Activated T-cell treated with anti-CD3 and anti-CD28 coated beads, Interleukin-2, amount 50 U/mL, for 72 hours (primary cell): ENCODE measurements at places on chromosomes 5 and 9. TPM values are rescaled to one million over a fixed set of nuclear protein-coding genes. Genes with fewer than 3 reads are reported as not detected.

DNA sequence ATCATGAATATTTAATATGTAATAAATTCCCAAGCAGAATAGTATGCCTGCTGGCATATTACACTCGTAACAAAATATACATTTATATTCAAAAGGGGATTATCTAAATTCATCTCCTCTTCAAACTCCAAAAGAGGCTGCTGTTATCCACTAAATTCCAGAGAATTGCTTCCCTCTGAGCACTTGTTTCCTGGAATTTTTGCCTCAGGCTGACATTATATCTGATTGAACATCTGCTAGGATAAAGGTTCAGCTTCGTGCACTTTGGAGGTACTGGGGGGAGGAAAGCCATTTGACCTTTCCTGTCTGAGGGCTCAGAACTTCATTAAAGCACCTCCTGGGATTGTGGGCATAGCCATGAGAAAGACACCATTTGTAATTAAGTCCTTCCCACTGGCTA is 4.3 kb upstream of the HAPLN1 start:
- DNase-seq: no peak

DNA sequence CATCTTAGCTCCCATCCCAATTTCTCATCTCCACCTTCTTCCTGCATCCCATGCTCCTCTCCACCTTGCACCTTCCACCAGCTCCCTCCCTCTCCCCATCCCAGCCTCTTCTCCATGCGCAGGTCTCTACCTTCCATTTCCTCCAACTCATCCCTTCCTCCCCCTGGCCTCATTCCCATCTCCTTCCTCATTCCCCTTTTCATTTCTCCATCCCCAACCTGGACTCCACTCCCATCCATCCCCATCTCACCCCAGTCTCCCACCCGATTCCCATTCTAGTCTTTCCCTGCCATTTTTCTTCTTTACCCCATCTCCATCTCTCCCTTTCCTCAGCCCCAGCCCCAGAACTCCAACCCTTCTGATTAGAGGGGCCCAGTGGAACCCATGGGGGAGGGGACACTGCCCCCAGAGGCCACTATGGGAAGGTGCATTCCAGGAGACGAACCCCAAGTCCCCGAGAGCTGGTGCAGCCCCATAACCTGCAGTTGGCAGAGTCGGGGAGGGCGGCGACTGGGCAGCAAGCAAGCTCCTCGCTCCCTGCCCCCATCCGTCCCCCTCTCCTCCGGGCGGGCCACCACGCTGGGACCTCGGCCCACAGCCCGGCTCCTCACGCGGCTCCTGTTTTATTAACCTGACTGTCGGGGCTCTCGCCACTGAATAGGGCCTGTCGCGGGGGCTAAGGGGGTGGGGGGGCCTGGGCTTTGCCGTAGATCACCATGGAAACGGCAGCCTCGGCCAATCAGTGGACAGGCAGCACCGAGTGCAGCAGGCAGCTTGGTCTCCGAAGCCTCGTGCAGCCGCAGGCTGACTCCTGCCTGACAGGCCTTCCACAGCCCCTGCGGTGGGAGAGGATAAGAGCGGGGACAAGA is 66.7 kb downstream of the PCDH1 start:
- DNase-seq: peak; percentile 41

DNA sequence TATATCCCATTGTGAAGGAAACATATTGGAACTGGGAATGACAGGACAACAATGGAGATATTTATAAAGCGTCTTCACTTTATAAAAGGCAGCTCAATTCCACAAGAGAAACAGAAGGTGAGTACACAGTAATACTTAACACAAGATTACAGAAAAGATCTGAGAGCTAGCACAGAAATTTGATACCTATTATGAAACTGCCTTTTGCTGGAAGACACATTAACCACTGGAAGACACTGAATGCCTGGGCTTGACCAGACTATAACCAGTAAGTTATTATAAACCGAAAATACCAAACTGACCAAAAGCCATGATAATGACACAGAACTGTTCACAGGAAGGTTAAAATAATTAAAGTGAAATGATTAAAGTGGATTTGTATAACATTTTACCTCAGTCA is 195.4 kb downstream of the NR2F1-AS1 start:
- no peak for DNase-seq

DNA sequence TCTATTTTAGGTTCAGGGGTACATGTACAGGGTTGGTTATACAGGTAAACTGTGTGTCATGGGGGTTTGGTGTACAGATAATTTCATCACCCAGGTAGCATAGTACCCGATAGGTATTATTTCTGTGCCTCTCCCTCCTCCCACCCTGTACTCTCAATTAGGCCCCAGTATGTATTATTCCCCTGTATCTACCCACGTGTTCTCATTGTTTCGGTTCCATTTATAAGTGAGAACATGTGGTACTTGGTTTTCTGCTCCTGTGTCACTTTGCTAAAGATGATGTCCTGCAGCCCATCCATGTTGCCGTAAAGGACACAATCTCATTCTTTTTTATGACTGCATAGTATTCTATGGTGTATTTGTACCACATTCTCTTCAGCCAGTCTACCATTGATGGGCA is 96.8 kb upstream of the SLC24A2 start:
- no peak for DNase-seq

- no peak for DNase-seq
Observed at GRCh38 chr5:57067597-57067924, 106.3 kb upstream of the GPBP1 start.

DNA sequence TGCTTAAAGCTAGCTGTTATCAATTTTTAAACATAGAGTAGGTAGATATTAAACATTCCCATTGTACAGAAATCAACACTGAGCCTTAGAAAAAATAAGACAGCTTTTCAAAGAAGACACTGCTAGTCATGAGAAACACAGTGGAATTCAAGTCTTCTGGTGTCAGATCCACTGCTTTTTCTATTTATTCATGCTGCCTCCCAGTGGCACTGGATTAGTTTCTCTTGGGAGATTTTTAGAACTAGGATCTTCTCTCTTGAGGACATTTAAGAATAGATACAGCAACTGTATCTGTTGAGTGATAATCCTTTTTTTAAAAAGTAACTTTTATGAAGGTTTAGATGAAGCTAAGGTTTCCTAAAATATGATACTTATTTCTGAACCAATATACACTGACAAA is 1635.4 kb upstream of the C9orf72 start:
- DNase-seq: no peak

GRCh38 chr5:11518676-11519075 is 385.6 kb downstream of the CTNND2 start:
- DNase-seq: no peak

GRCh38 chr5:117788596-117788995 is 1199.8 kb downstream of the DTWD2 start:
- no peak for DNase-seq

DNA sequence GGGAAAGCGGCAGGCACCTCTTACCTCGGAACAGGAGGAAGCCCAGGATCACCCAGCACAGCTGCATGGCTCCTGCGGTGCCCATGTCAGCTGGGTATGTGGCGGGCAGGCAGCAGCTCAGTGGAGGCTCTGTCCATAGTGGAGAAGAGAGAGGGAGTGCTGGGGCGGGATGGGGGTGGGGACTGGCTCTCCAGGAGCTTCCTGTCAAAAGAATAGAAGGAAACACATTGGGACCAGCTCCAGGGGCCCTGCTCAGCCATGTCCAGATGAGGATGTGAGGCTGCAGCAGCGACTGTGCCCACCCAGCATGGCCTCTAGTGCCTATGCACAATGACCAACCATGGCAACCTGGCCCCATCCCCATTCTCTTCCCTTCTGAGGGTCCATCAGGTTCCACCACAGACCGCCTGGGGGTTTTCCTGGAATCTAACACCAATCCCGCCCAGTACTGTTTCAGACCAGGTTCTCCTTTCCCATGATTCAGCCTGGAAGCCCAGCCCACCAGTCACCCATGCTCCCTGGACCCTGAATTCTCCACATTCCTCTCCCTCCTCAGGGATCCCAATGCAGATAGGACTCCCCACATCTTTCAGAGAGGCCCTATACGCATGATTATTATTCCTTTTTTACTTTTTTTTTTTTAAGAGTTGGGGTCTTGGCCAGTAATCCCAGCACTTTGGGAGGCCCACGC is at the start of gene ECSCR:
ECSCR (minus strand) TSS at position 158 of the 691 bp plus-strand sequence; CDS start at position 85, 73 bp downstream.
- DNase-seq: no peak

DNA sequence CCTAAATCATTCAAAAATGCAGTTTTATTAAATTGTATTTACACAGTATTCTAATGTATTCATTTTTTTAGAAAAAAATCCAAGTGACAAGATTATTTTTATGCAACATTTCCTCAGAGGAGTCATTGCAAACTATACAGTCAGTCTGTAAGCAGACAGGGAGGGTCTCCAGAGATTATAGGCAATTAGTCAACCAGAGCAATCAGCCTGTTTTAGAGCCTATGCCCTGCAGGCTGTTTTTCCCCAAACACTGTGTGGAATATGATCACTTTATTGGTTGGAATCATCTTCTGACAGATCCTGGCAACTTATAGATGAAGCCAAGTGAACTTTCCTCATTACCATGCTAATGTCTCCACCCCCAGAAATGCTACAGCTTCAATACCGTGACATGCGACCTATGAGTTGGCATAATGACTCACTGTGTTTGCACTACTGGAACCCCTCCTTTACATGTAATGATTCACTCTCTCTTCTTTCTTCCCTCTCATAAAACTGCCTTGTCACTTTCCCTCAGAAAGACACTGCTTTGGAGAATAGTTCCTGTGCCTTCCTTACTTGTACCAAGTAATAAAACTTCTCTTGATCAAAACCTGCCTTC is 577.7 kb upstream of the FTMT start:
- DNase-seq: no peak

The ELAVL2 gene
- total RNA-seq: not detected

The HINT1 gene
- total RNA-seq: 269 TPM

The SMIM32 gene
- total RNA-seq: not detected

The PCDHA5 gene
- not detected for total RNA-seq

The CPLANE1 gene
- total RNA-seq: 5.9 TPM

The LCN2 gene
- total RNA-seq: not detected

The GEMIN5 gene
- total RNA-seq: 15.8 TPM
